ENCODE measurements at places on chromosomes 3 and 15. TPM values are rescaled to one million over a fixed set of nuclear protein-coding genes. Genes with fewer than 3 reads are reported as not detected.

Gene HGD
- total RNA-seq: 0.29 TPM

Gene SLC30A4
- total RNA-seq: 10.8 TPM

Gene LEKR1
- total RNA-seq: 0.50 TPM

Gene GOLGA8A
- total RNA-seq: 6.6 TPM

Gene ZNF80
- total RNA-seq: not detected

Gene FES
- total RNA-seq: 38.7 TPM

Gene NOX5
- 0.83 TPM for total RNA-seq

Gene CAPN3
- 2.8 TPM for total RNA-seq

Gene CHST13
- 0.17 TPM for total RNA-seq

Gene TMOD2
- total RNA-seq: 9.3 TPM

Gene ERC2
- 0.44 TPM for total RNA-seq

Gene ISLR2
- not detected for total RNA-seq

Gene ACP3
- 0.99 TPM for total RNA-seq

Gene MYO1E
- total RNA-seq: 82.2 TPM

Gene MUSTN1
- not detected for total RNA-seq

Gene SAMMSON
- total RNA-seq: not detected

Gene IL20RB
- 2.6 TPM for total RNA-seq

Gene ACKR2
- 0.15 TPM for total RNA-seq

Gene TERC
- total RNA-seq: 254 TPM

Gene LIPH
- total RNA-seq: not detected

Gene TGM5
- not detected for total RNA-seq

Gene DGKG
- 0.87 TPM for total RNA-seq

Gene MYO5C
- 0.58 TPM for total RNA-seq

Gene FOXL2
- not detected for total RNA-seq

Gene TNNC1
- total RNA-seq: not detected

Gene CELF6
- total RNA-seq: 0.15 TPM

Gene LRRK1
- total RNA-seq: 23.9 TPM

Gene ZNF148
- 38.9 TPM for total RNA-seq

Gene SERPINI2
- total RNA-seq: not detected

Gene NR1I2
- total RNA-seq: not detected

Gene IQCH
- total RNA-seq: 8.7 TPM

Gene ABI3BP
- 21.2 TPM for total RNA-seq

Gene SLC49A4
- 21.4 TPM for total RNA-seq

Gene EIF1B
- 12.9 TPM for total RNA-seq

Gene PSTPIP1
- total RNA-seq: 0.17 TPM

All from smooth muscle cell of trachea (primary cell).